ENCODE measurements at places on chromosomes 3 and 15.

DNA sequence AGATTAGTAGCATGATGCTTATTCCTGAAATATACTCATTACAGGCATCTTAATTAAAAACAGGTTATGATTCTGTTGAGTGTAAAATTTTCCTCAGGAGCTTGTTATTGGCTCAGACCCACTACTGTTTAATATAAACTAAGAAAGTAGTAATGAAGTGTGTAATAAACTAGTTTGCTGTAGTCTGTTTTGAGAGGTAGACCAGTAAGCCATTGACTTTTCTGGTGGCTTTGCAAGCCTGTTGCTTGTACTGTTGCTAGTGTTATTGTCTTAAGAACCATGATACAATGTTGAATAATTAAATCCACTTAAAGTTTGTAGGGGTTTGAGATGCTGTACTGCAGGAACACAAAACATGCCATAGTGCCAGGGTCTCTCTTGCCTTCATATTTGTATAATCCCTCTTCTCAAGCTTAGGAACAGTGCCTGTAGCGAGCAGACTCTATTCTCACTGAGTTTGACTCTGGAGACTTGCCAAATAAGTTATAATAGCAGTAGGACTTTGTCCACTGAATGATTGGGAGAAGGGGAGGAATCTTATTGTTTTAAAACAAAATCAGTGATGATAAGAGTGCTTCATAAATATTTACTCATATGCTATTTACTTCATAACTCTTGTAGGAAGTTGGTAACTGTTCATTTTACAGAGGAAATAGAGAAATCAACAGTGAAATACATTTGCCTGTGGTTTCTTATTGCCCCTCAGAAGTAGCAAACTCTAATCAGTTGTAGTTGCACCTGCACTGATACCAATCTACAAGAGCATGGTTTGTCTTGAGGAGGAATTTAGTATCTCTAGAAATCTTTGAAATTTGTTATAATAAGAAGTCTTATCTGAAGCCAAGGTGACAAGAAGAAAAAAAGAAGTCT lies 13.4 kb downstream of the TCF12 start:
- DNase-seq: no peak

DNA sequence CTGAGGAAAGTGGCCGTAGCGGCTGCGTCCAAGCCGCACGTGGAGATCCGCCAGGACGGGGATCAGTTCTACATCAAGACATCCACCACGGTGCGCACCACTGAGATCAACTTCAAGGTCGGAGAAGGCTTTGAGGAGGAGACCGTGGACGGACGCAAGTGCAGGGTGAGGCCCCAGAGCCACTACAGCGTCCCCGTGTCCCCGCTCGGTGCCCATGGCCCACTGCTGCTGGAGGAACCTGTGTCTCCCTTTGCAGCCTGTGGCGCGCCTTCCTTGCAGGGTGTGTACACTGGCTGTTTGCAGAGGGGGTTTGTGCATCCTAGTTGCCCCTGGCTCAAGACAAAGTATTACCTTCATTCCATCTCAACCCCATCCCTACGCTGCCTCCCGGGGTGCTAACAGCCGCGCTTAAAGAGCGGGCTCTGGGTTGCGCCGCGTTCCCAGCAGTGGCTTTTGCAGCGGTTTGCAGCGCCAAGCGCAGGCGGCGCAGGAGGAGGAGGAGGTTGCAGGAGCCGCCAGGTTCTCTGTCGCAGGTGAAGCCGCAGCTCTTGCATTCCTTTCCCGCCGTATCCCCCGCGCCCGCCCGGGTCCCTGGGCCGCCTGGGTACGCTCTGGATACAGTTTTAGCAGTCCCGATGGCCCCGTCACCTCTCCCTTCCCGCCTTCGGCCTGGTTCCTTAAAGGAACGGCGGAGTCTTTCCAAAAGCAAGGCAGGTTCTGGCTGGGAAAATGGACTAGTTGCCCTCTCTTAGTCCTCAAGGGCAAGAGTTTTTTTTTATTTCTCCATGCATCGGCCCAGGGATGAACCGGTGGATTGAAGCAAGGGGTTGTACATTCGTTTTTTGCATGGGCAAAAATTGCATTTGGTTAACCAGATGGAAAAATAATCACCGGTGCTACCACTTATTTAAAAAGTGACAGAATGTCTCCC lies 1.2 kb downstream of the CRABP1 start:
- no peak for DNase-seq

DNA sequence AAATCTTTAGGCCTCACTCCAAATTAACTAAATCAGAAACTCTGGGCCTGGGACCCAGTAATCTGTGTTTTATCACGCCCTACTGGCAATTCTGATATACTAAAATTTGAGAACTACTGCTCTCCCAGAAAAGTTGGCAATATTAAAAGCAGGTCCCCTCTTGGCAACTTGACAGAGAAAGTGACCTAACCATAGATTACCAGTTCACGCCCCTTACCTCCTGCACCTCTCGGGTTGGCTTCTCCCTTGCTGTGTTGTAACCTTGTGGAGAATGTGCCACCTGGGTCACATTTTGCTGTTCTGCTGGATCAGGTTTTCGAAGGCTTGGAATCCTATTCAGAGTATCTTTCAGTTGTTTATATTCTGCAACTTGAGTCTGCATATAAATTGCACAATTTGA lies 59.1 kb downstream of the GOLIM4 start:
- DNase-seq: no peak

- DNase-seq: no peak
These were observed 3.8 kb downstream of the NRROS start for GRCh38 chr3:196643201-196643749.

DNA sequence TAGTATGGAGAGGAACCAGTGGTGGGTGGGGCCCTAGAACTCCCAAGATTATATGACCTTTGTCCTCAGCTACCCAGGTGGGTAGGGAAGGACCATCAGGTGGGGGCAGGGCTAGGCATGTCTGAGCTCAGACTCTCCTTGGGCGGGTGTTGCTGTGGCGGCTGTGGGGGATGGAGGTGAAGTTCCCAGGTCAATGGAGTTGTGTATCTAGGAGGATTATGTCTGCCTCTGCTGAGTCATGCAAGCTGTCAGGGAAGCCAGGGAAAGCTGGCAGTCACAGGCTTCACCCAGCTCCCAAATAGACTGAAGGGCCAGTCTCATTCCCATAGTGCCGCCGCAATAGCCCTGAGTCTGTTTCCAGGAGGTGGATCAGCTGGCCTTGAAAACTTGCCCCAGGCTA lies 139.7 kb upstream of the CFAP20DC start:
- DNase-seq: no peak

DNA sequence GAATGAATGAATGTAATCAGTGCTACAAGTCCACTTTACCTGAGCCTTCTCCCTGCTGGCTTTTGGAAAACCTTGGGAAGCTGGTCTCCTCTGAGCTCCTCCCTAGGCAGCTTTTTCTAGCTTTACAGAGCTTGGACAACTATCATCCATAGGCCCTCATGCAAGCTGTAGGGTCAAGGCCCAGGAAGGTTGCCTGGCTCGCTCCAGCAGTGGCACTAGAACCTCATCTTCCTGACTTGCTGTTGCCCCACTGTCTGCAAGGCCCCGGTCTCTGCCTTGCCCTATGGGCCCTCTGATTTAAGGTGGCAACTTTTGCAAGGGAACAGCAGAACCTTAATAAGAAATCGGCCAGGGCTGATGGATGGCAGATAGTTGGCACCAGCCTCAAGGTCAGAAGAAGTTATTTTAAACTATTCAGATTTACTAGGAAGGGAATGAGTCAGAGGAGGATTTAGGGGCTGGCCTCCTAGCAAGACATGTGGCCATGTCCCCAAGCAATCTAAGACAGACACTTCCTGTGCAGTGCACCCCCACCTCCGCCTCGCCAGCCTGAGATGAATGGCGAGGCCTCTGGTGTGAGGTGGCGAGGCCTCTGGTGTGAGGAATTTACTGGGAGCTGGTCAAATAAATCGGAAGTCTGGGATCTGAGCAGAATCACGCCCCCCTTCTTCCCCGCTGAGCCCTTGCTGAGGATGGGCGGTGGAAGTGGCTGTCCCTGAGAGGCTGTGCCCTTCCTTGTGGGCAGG lies 180.8 kb downstream of the MEGF11 start:
- DNase-seq: peak; percentile 47

- DNase-seq: no peak
These were observed 48.5 kb downstream of the KATNBL1 start for GRCh38 chr15:34161329-34161963.

GRCh38 chr15:24718289-24719082 lies 42.9 kb downstream of the NPAP1 start:
- no peak for DNase-seq

All from left forelimb (tissue), 1 donor.